ENCODE measurements at places on chromosomes 6 and 20.

DNA sequence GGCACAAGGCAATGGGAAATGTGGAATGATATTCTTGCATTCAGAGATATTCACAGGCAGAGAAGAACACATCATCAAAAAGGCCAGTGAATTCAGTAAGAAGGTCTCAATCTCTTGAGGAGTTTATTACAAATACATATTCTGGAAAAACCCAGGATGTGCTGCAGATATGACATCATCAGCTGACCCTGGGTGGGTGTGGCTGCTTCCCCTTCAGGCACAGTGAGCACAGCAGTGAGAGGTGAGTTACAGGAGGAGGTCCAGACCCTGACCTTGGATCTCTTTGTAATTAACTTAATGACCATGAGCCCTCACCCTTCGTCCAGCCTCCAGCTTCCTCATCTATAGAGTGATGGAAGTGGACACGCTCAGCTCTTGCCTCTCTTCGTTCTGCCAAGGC is 147.5 kb upstream of the SYNDIG1 start:
- no peak for DNase-seq

GRCh38 chr20:63641792-63642523 is 11.3 kb downstream of the STMN3 start:
- DNase-seq, result peak; percentile 95

- no peak for DNase-seq
These were observed 111.9 kb downstream of the FAM83B start for GRCh38 chr6:54958446-54958845.

GRCh38 chr6:108211671-108212070 is 45.8 kb downstream of the NR2E1 start:
- no peak for DNase-seq

DNA sequence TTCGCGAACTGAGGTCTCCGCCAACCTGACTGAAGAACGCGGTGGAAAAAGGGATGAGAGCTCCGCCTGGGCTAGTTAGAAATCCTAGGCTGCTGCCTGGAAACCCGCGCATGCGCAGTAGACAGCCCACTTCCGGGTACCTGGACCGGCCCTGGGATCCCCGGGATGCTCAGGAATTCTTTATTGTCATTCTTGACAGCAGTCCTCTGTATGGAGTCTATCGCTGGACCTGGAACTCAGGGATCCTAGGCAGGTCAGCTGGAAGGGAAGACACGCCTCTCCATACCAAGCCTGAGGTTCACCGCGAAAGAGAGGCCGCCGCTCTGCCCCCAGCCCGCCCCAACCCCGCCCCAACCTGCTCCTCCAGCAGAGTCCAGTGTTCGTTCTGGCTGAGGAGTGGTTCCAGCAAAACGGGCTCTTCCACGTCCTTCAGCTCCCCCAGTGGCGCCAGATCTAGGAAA is 1379.2 kb upstream of the DEFB115 start:
- no peak for DNase-seq

- no peak for DNase-seq
These were observed 35.0 kb downstream of the HUS1B start for GRCh38 chr6:621931-622330.

DNA sequence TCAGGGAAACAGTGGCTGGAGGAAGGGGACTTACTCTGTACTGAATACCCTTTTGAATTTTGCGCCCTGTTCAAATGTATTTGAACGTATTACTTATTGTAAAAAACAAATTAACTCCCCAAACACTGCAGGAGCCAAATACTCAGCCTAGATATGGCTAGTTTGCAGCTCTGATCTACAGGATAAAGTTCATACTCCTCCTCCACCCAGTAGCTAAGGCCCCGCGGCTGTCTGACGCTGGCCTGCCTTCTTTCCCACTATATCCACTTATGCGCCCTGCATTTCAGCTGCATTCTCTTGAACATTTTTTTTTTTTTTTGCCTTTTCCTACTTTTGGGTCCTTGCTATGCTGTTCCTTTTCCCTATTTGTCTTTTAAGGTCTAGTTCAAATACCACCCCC is 6.5 kb downstream of the GSS start:
- DNase-seq, result no peak

DNA sequence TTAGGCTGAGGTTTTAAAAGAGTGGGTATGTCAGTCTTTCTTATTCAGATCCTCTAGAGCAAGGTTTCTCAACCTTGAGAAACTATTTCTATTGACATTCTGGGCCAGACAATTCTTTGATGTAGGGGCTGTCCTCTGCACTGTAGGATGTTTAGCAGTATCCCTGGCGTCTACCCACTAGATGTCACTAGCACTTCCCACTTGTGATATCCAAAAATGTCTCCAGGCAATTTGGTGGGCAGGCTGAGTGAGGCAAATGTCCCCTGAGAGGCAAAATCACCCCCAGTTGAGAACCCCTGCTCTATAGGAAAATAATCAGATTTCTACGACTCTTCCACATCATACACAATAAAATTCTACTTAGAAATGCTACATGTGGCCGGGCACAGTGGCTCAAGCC is 7.7 kb upstream of the ZKSCAN8 start:
- DNase-seq, result no peak

GRCh38 chr20:9985773-9986172 is 49.0 kb upstream of the ANKEF1 start:
- no peak for DNase-seq

- no peak for DNase-seq
These were observed 27.6 kb downstream of the VTA1 start for GRCh38 chr6:142174703-142175102.

DNA sequence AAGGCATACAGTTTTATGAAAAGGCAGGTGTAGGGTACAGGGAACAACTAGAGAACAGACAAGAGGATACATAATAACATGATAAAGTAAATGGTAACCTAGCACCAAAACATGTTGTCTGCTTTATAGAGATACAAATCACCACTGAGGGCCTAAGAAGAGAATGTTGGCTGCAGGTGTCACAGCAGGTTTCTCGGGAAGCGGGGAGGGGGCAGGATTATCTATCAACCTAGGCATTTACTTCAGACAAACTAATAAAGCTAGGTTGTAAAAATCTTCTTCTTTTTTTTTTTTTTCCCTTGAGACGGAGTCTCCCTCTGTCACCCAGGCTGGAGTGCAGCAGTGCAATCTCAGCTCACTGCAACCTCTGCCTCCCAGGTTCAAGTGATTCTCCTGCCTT is 22.7 kb downstream of the PIM1 start:
- DNase-seq, result no peak

DNA sequence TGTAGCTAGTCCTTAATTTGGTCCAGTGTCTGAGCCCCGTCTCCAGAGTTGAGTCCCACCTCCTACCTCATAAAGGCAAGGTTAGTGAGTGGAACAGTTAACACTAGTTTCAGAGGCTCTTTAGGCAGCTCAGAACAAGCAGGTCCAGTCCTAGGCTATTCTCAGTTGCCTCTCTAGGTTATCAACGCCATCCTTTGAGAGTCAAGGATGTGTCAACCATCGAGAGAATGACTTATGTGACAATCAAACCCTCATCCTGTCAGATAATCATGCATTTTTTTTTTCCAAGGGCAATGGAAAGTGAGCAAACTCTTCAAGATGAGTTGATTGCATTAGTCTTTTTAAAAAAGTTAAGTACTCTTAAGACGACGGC is 64.0 kb upstream of the TXNDC5 start:
- DNase-seq, result no peak

- no peak for DNase-seq
These were observed 43.0 kb downstream of the NTSR1 start for GRCh38 chr20:62751551-62752150.

GRCh38 chr20:43722153-43722505 is 4.7 kb downstream of the GTSF1L start:
- peak; percentile 47 for DNase-seq

GRCh38 chr6:14463110-14463509 is 345.5 kb downstream of the CD83 start:
- DNase-seq, result no peak

DNA sequence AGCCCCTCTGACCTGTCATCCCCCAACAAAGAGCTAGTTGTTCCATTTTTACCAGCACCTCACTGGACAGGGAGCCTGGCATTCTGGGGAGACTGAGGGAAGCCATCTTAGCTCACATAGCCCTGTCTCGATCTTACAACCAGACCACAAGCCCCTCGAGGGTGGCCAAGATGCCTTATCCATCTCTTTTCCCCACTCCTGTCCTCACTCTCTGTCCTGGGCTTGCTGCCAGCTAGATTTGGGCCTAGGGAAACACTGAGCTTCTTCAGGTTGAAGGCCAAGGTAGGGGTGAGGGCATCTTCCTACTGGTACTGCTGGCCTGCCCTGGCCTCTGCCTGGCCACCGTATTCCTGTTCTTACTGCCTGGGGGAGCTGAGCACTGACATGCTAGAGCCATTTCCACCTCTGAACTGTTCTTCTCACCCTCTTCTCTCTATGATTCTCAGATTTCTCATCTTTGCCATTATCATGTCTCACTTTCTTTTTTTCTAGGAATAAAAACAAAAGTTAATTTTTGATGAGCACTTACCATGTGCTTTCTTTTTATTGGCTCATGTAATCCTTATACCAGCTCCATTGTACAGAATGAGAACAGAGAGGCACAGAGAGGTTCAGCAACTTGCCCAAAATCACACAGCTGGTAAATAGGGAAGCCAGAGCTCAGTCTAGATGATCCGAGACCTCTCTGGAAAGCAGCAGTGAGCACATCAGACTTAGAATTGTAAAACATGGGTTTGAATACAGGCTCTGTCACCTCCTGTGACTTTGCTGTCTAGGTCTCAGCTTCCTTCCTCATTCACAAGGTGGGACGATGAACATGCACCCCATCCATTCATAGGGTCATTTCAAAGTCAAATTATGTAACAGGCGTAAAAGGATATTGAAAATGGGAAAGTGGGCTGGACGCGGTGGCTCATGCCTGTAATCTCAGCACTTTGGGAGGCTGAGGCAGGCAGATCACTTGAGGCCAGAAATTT is 28.7 kb downstream of the FGD2 start:
- DNase-seq, result no peak

GRCh38 chr20:56750430-56750829 is 121.3 kb downstream of the TFAP2C start:
- no peak for DNase-seq

DNA sequence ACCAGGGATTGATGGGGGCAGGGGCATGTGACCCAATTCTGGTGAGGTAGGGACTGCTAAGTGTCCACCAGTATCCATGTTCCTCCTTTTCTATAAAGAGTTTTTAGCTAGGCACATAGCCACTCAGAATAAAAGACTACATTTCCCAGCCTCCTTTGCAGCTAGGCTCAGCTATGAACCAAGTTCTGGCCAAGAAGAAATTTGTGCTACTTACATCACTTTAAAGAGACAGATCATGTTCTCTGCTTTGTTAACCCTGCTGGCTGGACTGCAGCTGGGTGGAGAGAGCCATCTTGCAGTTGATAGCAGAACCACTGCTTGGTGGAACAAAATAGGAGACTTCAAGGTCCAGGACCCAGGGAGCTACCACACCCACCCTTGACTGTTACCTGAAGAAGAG is 5.3 kb upstream of the CCM2L start:
- DNase-seq, result no peak

GRCh38 chr6:139648430-139649000 is 274.1 kb upstream of the CITED2 start:
- no peak for DNase-seq

DNA sequence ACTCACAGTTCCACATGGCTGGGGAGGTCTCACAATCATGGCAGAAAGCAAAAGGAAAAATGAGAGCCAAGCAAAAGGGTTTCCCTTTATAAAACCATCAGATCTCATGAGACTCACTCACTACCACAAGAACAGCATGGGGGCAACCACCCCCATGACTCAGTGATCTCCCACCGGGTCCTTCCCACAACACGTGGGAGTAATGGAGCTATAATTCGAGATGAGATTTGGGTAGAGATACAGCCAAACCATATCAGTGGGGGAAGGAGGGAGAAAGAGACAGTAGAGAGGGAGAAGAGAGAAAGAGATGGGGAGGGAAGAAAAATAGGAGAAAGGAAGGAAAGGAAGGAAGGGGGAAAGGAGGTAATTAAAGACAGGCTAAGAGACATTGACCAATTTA is 30.1 kb downstream of the GMDS start:
- DNase-seq, result no peak

DNA sequence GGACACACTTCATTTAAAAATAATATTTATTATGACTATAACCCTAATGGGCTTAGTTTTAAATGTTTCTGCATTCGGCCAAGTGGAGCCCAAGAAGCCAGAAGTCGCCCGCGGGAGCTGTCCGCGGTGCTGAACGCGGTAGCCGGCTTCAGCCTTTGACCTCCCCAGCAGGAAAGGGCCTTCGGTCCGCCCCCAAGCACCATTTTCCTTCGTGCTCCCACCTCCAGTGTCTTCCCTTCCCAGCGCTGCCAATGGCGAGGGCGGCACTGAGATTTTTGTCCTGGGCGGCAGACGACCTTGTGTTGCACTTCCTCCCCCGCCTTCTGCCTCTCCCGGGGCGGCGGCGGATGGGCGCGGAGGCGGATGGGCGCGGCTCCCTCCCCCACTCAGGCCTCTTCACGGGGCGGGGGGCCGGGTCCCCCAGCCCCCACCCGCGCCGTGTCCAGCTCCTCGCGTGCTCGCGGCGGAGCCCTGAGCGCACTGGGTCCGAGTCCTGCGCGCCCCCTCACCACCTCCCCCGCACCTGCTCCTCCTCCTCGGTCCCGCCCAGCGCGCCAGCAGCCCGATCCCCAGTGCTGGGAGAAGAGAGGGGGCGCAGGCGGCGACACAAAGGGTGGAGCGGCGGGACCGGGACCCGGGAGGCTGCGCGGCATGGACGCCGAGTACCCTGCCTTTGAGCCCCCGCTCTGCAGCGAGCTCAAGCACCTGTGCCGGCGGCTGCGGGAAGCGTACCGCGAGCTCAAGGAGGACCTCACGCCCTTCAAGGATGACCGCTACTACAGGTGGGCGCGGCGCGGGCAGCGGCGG is 23.6 kb upstream of the TMEM181 start:
- DNase-seq, result peak; percentile 49

GRCh38 chr6:162940426-162940825 is 212.7 kb downstream of the PACRG start:
- DNase-seq, result no peak

DNA sequence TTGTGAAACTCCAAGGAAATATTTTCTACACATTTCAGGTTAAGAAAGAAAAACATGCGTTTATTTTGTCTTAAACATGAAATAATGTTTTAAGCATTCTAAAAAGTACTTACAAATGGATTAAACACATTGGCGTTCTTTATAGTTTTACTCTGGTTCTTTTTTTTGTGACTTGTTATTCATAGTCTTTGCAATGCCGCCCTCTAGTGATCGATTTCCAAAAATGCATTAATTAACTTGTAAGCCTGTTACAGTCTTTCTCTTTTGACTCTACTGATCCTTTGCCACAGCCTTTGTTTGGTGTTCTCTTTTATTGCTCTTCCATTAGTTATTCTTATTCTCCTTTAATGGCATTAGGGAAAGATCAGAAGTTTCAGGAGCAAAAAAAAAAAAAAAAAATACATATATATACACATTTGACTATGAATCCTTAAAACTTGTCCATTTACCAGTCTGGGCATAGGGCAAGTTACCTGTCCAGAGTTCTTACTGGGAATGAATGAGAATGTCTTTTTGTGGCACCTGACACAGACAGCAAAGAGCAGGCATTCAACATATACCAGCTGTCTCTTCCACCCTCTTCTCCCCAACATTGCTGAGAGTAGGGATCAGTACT is 59.9 kb downstream of the MACROD2 start:
- no peak for DNase-seq

DNA sequence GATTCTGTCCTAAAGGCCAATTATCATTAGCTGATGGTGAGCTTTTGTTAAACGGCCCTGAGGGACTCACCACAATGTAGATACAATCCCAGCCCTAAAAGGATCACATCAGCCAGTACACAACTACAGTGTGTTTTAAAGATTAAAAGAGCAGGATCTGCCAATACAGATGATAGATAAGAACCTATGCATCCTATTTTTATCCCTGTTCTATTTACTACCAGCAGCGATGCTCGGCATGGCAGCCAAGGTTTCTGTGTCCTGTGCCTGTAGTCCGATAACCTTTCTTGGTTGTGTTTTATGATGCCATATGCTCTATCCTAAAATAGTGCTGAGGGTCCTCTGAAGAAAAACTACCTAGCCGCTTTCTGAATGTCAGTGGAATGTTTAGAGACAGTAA is 289.4 kb downstream of the PHACTR1 start:
- no peak for DNase-seq

Data from T follicular helper cell (primary cell).